ENCODE measurements at places on chromosomes 2 and 18.

DNA sequence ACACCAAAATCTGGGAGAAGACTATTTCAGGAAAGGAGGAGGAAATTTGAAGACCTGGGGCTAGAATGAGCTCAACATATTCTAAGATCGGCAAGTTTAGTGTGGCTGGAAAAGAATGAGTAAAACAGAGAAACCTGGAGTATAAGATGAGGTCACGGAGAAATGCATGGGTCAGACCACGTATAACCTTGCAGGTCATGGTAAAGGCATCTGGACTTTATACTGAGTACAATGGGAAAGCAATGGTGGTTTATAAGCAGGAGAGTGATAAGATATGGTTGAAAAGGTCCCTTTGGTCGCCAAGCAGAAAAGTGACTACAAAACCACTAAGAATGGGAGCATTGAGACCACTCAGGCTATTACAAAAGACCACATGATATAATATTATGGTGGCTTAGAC is 91.2 kb upstream of the CDKL4 start:
- DNase-seq = no peak

DNA sequence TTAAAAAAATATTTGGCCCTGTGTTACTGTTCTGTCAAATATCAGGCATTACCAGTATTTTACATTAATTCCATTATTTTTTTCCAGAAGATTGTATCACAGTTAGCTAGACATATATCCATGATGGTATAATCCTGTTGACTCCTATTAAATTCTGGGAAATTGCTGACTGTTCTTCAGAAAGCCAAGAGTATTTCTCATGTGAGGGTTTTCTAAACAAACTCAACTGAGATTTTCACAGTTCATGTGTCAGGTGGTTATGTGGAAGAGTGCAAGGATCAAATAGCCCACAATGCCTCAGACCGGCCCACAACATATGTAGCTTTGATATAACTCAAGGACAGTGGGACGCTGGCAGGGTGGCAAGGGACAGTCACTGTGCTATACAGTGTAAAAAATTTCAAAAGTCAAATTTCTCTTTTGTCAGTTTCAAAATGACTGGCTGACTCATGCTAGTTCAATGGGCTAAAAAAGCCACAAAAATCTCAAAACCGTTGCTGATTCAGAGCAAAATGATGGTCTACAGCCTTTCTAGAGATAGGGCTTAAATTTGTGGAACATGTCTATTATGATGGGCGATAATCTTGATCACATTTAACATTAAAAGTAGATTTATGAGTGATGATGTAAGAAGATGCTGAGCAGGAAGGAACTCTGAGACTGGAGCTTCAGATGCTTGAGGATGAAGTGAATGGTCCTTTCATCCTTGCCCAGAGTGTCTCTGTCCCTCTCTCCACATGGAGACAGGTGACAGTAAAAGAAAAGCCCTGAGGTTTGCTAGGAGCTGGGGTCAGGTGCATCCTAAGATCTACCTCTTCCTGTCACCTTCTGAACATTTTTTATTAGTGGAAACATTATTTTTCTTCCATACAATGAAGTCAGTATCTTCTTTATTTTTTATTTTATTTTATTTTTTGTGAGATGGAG is 175.8 kb upstream of the PIEZO2 start:
- no peak for DNase-seq

- DNase-seq = no peak
Measured at GRCh38 chr2:9091811-9092210, 88.3 kb upstream of the MBOAT2 start.

GRCh38 chr2:85704800-85705679 is 10.9 kb downstream of the GNLY start:
- DNase-seq = no peak

DNA sequence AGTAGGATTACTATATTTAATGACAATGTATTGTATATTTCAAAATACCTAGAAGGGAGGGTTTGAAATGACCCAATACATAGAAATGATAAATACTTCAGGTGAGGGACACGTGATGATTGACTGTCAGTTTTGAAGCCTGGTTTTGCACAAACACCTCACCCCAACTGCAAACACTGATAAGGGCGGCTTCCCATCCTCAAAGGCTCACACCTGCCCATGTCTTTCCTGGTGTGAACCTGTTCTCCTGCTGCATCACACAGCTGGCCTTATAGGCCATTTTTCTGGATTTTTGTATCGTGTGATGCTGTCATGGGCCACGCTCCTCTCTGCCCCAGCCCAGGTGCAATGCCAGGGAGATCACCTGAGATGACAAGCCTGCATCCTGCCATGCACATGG is 166.5 kb upstream of the NCK2 start:
- DNase-seq = no peak

DNA sequence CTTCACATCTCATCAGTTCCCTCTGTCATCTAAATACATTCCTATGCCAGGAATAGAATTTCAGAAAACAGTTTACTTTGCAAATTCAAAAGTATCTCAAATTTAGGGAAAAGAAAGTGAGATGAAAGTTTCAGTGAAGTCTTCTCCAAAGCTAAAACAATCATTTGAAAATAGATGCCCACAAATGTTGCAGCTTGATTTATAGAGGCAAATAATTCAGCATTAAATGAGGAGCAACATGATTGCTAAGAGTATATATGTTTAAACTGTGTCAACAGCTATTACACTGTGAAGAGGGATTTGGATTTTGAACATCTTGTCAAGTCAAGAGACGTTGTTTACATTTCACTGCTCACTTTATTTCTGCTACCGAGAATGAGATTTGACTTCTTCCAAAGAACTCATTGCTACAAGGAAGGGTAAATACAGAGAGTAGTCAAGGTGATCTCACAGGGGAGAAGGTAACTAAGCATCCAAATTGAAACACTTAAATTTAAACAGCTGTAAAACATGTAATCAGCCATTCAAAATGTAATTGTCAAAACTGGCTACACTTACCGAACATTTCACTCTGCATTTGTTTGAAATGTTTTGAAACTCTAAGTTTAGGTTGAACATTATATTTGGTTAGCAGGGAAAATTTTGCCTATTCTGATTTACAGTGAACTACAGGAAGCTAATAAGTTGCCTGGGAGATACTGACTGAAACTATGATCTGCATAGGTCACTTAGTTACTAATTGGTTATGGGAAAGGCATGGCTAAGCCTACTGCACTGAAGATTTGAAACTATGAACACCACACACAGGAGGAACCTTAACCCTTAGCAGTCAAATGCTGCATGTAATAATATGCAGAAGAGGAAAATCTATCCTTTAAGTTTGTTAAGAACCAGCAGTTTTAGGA is 33.2 kb upstream of the GALNT3 start:
- no peak for DNase-seq

DNA sequence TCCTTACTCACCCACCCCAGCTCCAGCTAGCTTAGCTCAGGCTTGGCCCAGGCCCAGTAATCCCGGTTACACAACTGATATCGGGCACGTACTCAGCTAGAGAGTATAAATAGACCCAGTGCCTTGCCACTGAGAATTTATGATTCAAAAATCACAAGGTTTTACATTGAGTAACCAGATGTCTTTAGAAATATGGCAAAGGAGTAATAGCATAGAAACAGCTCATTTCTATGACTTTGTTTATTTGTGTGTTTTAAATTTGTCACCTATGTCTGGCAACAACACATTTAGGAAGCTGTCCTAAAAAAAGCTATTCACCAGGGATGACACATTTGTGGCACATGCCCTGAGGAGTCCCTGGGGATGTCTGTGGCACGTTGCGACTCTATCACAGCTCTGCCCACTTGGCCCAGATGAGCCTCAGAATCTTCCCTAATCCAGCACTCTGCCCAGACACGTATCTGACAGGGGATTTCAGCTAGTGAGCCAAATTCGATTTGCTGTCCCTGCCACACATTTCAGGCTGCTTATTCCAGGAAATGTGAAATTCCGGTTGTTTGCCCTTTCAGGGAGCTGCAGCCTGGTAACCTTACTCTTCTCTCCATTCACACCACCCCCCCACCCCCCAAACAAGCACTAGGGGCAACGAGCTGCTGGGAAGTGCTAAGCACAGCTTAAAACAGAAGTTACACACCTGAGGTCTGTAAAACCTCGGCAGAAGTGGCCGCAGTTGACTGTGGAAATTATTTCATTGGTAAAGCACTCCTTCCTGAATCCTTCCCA is 85.4 kb upstream of the ZCCHC2 start:
- DNase-seq = no peak

DNA sequence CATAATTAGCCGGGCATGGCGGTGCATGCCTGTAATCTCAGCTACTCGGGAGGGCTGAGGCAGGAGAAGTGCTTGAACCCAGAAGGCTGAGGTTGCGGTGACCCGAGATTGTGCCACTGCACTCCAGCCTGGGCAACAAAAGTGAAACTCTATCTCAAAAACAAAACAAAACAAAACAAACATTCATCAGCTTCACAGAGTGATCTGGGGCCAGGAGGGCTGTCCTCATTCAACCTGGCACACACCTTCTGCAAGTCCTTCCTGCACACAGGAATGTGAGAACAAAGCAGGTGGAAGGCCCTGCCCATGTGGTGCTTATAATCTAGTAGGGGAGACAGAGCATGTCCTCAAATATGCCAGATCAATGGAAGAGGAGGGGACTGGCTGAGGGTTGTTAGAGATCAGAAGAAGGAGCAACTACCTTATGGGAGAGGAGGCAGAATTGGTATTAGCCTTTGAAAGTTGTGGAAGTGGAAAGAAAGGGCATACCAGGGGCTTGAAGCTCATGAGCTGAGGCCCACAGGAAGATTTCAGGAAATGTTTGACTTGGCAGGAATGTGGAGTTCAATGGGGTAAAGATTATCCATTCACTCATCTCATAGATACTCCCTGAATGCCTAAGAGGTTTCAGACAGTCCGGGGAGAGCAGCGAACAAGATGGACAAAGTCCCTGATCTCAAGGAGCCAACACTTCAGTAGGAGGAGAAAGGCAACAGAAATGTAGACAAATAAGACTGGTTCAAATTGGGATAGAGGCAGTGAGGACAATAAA is 155.3 kb upstream of the SIX3 start:
- no peak for DNase-seq

DNA sequence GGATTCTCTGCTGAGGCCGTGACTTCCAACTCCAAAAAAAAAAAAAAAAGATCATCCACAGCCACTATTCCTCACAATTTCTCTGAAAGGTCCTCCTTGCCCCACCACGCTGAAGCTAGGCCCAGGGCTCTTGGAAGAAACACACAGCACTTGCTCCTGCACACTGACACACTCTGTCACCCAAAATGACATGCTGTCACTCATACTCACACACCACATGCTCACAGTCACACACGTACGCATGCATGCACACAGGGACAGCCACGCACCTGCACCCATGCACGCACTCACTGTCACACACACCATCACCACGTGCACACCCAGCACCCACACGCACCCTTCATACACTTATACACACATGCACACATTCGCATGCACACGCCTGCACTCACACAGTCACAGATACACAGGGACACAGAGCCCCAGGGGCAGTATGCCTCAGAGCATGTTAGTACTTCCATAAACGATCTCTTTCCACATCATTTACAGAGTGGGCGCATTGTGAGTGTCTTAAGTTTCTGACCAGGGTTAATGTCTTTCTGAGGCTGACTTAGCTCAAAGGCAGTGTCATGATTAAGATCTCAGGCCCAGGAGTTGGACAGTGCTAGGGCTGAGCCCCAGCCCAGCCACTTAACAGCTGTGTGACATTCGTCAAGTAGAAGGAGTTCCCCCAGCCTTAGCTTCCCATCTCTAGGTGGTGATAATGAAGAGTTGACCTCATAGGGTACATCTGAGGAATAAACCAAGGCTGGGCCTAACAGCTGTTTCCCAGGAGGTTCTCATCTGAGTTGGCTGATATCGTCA is 93.4 kb downstream of the GLI2 start:
- no peak for DNase-seq
